NCI-H526 (cell line): ENCODE measurements at places on chromosomes 2 and 18.

GRCh38 chr2:188601927-188602326, 310.3 kb downstream of the GULP1 start:
- no peak for DNase-seq

- no peak for DNase-seq
These were observed 92.7 kb upstream of the SNTG2 start for GRCh38 chr2:857937-858336.

DNA sequence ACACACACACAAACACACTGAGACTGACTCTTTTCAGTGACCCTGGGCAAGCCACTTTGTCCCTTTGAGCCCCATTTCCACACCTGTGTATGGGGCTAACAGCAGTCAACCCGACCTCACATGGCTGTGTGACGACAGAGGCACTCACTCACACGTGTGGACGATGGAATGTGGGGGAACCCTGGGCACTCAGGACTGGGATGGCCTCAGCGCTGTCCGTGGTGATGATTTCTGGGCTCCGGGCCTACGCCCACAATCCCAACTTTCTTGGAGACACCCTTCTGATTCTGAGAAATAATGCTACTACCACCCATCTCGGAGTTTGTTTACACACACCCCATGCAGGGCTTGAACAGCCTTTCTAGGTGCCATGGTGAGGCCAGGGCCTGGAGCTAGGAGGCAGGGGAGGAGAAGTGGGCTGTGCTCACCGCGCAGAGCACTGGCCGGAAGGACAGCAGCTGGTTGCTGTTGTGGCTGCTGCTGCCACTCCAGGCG, 1.5 kb downstream of the CRYBA2 start:
- no peak for DNase-seq

GRCh38 chr2:196160101-196160500, 11.3 kb downstream of the STK17B start:
- no peak for DNase-seq

GRCh38 chr2:157075924-157076323, 181.6 kb upstream of the GALNT5 start:
- DNase-seq: no peak

GRCh38 chr2:71811157-71811556, 336.5 kb downstream of the CYP26B1 start:
- DNase-seq: no peak

GRCh38 chr2:134706587-134707329, 12.0 kb downstream of the TMEM163 start:
- DNase-seq: peak; percentile 44

DNA sequence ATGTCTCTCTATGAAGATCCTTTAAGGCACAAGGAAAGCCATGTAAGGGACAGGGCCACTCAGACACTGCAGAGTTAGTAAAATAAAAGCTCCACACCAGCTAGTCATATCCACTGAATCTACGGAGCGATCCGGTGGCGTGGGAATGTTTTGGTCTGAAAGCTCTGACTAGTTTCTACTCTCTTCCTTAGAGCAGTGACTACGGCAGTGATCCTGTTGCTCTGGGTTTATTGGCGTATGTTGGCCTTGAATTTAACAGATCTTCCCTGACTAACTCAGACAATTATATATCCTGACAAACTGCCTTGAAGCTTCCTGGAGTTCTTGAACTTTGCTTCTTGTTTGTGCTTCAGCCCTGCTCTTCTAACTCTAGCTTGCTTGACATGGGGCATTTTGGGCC, 115.3 kb upstream of the FZD5 start:
- no peak for DNase-seq

GRCh38 chr2:226802573-226802972, 3.0 kb upstream of the IRS1 start:
- peak; percentile 59 for DNase-seq

GRCh38 chr2:128416806-128417205, 98.1 kb upstream of the HS6ST1 start:
- DNase-seq: no peak

DNA sequence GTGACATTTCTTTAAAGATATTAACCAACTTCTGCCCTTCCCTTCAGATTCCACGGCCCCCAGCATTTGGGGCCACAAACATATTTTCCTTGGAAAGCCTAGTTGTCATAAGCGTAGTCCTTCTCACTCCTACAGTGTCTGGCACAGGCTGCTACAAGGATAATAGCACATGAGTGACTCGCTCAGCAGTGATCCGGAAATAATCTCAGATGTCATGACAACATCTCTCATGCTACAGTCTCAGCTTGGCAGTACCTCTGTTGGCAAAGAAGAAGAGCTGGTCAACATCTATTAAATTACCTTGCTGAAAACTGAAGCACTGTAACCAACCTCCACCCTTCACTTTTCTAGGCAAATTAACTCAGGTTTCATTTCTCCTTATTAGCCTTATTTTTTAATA, 351.7 kb downstream of the RAD51AP2 start:
- peak; percentile 77 for DNase-seq

DNA sequence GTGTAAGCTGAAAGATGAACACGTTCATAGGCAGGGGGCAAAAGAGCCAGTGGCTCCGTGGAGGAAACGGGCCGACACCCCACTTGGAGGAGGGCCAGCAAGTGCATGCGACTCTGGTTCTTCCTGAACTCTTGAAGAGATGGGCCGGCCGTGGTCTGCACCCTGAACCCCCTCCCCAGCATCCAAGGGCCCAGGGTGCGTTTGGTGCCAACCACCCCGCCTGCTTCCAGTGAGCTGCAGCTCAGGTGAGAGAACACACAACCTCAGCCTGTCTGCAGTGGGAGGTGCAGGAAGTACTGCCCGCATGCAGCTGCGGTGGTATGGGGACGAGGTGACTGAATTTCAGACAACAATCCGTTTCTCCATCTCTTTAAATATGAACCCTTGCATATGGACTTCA, 58.9 kb downstream of the ADNP2 start:
- no peak for DNase-seq

DNA sequence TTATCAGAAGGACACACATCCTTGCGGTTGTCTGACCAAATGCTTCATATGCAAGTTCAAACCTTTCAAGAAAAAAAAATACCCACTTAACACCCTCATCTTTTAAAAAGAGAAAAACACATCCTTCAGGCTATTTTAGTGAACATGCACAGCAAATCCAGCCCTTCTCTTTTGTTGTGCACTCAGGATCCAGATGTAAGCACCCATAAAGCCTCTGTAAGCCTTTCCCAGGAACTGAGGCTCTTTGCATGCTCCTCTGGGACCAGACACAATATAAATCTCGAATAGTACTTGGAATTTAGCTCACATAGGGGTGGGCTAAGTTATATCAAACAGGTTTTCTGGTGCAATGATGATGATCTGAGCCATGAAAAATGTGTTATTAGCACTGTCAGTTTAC, 308.8 kb upstream of the FAM98A start:
- no peak for DNase-seq

DNA sequence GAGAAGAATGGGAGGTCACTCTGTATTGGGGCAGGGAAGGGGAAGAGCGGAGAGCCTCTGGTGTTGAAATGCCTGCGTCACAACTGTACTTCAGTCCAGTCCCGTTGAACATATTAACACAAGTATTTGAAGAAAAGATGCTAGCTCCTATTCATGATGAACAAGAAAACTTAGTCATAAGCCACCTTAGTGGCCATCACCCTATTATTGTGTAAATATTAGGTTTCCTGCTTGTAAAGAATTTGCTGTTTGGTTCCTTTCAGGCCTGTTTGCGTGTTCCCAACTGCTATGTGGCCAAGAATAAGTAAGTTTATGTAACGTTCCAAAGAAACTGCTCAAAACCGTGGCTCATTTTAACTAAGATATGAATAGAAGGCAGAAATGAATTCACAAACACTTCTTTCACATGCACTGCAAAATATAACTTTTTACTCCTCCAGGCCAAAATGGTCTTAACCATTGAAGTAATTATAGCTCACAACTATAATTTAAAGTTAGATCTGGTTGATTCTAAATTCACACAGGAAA, 204.3 kb downstream of the ZNF385B start:
- DNase-seq: no peak

DNA sequence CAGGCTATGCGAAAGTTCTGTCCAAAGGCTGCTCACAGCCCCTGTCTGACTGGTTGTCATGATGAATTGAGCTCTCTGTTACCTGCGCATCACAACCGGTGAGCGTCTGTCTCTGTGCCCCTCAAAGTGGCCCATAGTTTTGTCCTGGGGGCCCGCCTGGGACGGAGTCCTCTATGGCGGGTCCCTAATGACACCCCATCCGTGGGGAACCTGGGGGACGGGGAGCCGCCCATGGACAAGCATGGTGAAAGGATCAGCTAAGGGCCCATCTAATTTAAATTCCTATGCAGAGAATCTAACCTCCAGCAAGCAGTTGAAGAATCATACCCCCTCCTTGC, 473 bp downstream of the ELMOD3 start:
- no peak for DNase-seq

DNA sequence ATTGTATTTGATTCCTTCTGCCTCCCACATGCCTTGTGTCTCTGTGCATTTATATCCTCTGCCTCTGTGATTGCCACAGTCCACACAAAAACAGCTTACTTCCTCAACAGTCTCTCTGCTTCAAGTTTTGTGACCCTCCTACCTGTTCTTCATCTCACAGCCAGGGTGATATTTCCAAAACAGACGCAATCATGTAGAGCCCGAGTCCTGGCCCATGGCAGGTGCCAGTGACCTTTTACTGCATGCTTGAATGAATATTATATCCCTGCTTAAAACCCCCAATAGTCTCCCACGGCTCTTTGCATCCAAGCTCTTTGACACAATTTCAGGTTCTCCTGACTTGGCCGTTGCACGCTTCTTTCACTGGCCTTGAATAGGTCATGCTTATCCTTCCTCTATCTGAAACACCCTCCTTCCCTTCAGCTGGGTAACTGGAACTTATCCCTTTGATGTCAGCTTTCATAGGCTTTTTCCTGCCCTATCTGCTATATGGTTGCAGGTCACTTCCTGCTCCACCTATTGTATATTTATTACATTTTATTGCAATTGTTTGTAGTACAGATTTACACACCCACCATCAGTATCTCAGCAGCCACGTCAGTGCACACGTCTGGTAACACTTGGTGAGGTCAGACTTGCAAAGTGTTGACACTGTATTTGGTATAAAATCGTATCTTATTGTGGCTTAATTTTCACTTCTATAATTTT, 29.7 kb upstream of the IL1B start:
- no peak for DNase-seq

- DNase-seq: no peak
These were observed 21.5 kb upstream of the CAB39 start for GRCh38 chr2:230691005-230691647.

- no peak for DNase-seq
These were observed 66.6 kb upstream of the ZEB2 start for GRCh38 chr2:144586476-144586875.

DNA sequence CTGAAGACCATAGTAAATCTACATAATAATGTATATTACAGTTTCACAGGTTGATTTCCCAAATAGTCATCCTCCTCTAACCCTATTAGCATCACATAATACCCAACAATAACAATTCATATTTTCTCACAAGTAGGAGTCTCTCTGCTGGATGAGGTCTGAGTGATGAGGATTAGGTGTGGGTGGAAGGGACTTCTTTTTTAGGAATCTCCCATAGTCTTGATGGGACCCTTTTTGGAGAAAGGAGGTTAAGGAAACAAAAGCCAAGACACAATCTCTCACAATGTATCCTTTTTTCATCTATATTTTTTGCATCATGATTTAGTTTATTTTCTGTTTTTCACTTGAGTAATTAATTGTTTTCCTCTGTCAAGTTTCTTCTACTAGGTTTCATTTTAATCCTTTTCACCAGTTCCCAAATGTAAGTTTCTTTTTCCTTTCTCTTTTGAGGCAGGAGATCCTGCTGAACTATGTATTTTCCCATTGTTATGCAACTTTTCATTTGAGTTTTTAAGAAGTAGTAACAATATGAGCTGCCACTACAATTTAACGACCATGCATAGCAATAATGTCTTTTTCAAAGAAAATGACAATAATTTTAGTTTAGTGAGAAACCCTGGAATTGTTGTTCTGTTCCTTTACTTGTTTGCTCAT, 2.5 kb upstream of the IFIH1 start:
- no peak for DNase-seq

DNA sequence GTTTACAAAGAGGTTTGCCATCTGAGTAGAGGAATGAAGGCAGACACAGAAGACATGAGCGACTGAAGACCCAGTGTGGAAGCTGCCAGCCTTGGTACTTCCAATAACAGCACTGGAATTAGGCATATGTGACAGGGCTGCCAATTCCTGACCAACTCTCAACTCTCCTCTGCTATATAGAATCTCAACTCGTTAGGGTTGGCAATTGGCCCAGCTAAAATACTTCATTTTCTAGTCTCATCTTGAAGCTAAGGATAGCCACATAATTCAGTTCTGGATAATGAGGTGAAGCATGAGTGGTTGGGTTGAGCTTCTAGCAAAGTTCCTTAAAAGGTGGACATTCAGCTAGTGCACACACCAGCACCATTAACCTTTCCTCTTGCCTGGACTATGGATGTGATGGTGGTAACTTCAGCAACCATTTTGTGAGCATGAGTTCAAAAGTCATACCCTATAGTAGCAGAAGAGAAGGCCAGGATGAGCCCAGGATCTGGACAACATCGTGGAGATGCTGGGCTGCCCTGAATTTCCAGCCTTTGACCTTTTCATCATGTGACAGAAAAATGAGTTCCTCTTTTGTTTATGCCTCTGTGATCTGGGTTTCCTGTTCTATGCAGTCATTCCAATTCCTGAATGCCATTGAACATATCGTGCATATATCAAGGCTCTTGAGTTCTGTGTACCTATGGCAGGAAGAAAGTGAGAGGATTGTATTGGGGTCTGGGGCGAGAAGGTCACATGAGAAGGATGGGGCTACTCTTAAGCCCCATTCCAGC, 68.1 kb upstream of the HAAO start:
- no peak for DNase-seq

DNA sequence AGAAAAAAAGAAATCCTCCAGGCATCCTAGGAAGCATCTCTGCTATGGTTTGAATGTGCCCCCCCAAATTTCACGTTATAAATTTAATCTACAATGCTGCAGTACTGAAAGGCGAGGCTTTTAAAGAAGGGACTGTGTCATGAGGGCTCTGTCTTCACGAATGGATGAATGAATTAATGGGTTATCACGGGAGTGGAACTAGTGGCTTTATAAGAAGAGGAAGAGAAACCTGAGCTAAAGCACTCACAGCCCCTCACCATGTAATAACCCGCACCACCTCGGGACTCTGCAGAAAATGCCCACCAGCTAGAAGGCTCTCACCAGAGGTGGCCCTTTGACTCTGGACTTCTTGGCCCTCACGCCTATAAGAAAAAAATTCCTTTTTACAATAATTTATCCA, 27.6 kb downstream of the RNU4ATAC start:
- no peak for DNase-seq
